ENCODE measurements at places on chromosomes 4 and X. TPM values are rescaled to one million over a fixed set of nuclear protein-coding genes. Genes with fewer than 3 reads are reported as not detected.

DNA sequence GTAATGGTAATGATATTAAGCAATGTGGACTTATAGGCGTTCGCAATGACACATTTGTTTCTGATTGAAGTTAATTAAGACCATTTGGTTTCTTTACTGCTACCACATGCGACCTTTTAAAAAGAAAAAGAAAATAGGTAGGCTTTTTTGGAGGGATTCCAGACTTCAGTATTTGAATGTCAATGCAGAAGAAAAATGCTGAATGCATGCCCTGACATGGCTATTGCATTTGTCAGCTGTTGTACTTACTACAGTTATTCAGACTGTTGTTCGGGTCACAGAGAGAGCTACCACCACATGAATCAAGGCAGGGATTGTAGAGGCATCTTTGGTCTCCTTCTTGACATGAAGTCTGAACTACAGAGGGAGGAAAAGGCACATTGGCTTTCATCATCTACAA lies 163.7 kb downstream of the CORIN start:
- H3K27ac ChIP-seq, result no peak overlapping the region
- H3K27me3 ChIP-seq, result peaks cover 23% of the 10 kb centered on the region
- DNase-seq, result no peak
- H3K4me1 ChIP-seq, result no peaks in the 10 kb centered on the region
- H3K36me3 ChIP-seq, result no peaks in the 10 kb centered on the region
- no peak overlapping the region for H3K4me3 ChIP-seq

GRCh38 chrX:136588036-136588435 lies 56.0 kb downstream of the VGLL1 start:
- peak; percentile 12 for DNase-seq
- H3K4me3 ChIP-seq, result no peak overlapping the region
- peaks cover 8% of the 10 kb centered on the region for H3K4me1 ChIP-seq

GRCh38 chr4:21827575-21827974 lies 121.0 kb downstream of the KCNIP4 start:
- peak overlapping the region; percentile 44 for H3K4me3 ChIP-seq
- peak; percentile 47 for DNase-seq
- H3K27ac ChIP-seq, result 0 out of 2 replicates have a peak overlapping the region, but pooled peaks have one; percentile 7
- no peaks in the 10 kb centered on the region for H3K36me3 ChIP-seq

DNA sequence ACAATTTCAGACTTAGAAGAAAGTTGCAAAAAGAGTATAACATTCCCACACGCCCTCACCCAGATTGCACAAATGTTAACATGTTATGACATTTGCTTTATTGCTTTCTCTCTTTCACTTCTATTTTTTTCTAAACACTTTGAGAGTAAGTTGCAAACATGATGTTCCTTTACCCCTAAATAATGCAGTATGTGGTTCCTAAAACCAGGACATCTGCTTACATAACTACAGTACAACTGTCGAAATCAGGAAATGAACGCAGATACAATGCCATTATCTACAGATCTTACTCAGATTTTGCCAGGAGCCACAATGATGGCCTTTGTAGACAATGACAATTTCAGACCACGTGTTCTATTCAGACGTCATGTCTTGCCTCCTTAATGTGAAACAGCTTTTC lies 22.4 kb downstream of the SH3TC1 start:
- peaks cover 9% of the 10 kb centered on the region for H3K4me1 ChIP-seq
- H3K4me3 ChIP-seq, result no peak overlapping the region
- no peaks in the 10 kb centered on the region for H3K27me3 ChIP-seq

DNA sequence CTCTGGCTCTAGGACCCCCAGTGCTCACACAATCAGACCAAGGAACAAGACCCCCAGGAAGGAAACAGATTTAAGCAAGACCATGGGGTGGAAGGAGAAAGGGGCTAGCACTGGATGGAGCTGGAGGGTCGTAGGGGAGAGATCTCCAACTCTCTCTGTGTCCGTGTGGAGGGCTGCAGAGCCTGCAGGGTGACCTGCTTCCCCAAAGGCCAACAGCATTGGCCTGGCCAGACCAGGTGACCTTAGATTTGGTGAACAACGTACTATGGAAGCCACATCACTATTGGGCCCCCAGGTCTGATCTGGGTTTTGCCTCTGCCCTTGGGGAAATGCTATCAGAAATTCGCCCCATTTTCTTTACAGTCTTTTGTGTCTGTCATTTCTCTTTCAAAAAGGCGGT lies 26.0 kb downstream of the NLGN3 start:
- no peaks in the 10 kb centered on the region for H3K27me3 ChIP-seq
- H3K27ac ChIP-seq, result no peak overlapping the region
- H3K4me1 ChIP-seq, result no peaks in the 10 kb centered on the region
- H3K4me3 ChIP-seq, result no peak overlapping the region

The TCP11X2 gene
- not detected for total RNA-seq

GRCh38 chr4:34043131-34043530 lies 2201.2 kb downstream of the ARAP2 start:
- no peak overlapping the region for H3K4me3 ChIP-seq
- H3K4me1 ChIP-seq, result peaks cover 9% of the 10 kb centered on the region
- DNase-seq, result no peak
- H3K36me3 ChIP-seq, result no peaks in the 10 kb centered on the region

The PPBP gene
- total RNA-seq, result not detected

GRCh38 chrX:52979568-52979967 lies 21.2 kb upstream of the FAM156A start:
- H3K36me3 ChIP-seq, result no peaks in the 10 kb centered on the region
- no peak overlapping the region for H3K4me3 ChIP-seq
- peaks cover 24% of the 10 kb centered on the region for H3K4me1 ChIP-seq
- no peak for DNase-seq

- peaks cover 25% of the 10 kb centered on the region for H3K4me1 ChIP-seq
- DNase-seq, result no peak
- H3K4me3 ChIP-seq, result no peak overlapping the region
- H3K36me3 ChIP-seq, result no peaks in the 10 kb centered on the region
- H3K27me3 ChIP-seq, result no peaks in the 10 kb centered on the region
Observed at GRCh38 chr4:88793475-88793874, 95.8 kb upstream of the NAP1L5 start.

- no peaks in the 10 kb centered on the region for H3K36me3 ChIP-seq
- peaks cover 25% of the 10 kb centered on the region for H3K4me1 ChIP-seq
- H3K4me3 ChIP-seq, result peak overlapping the region; percentile 15
- DNase-seq, result peak; percentile 43
Observed at GRCh38 chr4:124060261-124060918, 652.1 kb downstream of the ANKRD50 start.

- no peak overlapping the region for H3K4me3 ChIP-seq
- H3K36me3 ChIP-seq, result no peaks in the 10 kb centered on the region
- no peak overlapping the region for H3K27ac ChIP-seq
- H3K27me3 ChIP-seq, result peaks cover 8% of the 10 kb centered on the region
Observed at GRCh38 chr4:183617075-183617474, 41.9 kb downstream of the RWDD4 start.

The GAGE13 gene
- not detected for total RNA-seq

- H3K4me3 ChIP-seq, result no peak overlapping the region
- H3K27ac ChIP-seq, result peak overlapping the region; percentile 51
- peak; percentile 66 for DNase-seq
- peaks cover 6% of the 10 kb centered on the region for H3K4me1 ChIP-seq
Observed at GRCh38 chr4:5785806-5786680, 75.0 kb downstream of the EVC start.

DNA sequence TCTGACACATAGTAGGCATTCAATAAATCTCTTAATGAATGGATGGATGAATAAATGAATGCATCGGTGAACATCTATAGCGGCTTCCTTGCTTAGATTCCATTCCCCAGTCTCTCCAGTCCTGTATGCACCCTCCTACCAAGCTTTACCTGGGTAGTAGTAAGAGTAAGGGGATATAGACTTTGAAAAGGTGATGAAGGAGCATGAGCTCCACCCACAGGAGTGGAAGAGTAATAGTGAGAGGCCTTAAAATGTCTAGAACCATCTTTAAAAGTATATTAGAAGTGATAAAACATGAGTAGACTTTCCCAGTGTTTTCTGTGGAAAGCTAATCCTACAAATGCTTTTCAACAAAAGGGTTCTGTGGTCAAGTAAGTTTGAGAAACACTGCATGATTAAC lies 35.5 kb upstream of the GPC3 start:
- H3K27ac ChIP-seq, result no peak overlapping the region
- no peak overlapping the region for H3K4me3 ChIP-seq
- H3K4me1 ChIP-seq, result no peaks in the 10 kb centered on the region
- no peak for DNase-seq
- no peaks in the 10 kb centered on the region for H3K36me3 ChIP-seq
- H3K27me3 ChIP-seq, result no peaks in the 10 kb centered on the region

Measured in GM23248 (cell line).